Astrocyte of the spinal cord (primary cell): ENCODE measurements at places on chromosomes 4 and X.

- DNase-seq, result no peak
These were observed 15.6 kb downstream of the MAML3 start for GRCh38 chr4:140138428-140138827.

DNA sequence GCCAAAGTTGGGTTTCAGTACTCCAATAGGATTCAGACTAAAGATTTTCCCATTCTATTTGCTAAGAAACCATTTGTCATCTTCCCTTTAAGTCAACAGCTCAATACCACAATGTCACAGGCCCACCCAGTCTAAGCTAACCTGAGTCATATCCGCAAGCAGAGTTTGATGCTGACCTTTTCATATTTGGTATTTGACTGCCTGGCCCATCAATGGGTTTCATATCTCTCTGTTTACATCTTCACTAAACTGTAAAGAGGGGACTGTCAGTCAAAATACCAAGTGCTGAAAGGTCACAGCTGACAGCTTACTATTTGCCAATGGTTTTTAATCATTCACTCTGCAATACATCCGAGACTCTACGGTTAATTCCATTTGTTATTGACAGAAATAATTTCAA lies 707.5 kb upstream of the ACTRT1 start:
- DNase-seq, result no peak

DNA sequence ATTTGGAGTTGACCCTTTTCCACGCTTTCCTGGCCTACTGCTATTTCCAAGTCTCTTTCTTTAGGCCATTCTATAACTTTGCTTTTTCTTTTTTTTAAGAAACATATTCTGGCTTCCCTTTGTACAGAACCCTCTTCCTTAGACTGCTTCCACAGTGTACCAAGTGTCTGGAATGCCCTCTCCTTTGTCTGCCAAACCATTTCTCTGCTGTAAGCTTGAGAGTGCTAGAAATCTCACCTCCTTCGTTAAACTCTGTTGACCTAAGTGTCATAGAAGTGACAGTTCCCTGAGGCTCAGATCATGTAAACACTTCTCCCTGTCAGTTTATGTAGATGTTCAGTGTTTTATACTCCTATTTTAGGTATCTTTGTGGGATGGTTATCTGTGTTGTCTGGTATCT lies 108.4 kb downstream of the EDA start:
- no peak for DNase-seq

- DNase-seq, result no peak
These were observed 31.5 kb downstream of the KLHL8 start for GRCh38 chr4:87188932-87189331.

DNA sequence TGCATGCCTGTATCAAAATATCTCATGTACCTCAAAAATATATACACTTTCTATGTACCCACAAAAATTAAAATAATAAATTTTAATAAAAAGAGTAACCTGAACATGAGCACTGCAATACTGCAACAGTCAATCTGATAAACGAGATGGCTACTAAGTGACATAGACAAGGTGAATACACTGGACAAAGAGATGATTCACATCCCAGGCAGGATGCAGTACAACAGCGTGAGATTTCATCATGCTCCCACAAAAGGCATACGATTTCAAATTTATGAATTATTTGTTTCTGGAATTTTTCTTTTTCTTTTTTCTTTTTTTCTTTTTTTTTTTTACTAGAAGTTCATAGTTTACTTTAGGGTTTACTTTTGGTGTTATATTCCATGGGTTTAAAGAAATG lies 12.2 kb upstream of the FGF16 start:
- DNase-seq, result no peak

GRCh38 chr4:59068722-59069418 lies 1958.7 kb upstream of the IGFBP7 start:
- DNase-seq, result no peak
